ENCODE measurements at places on chromosomes 2 and 18.

- DNase-seq, result no peak
These were observed 162.8 kb downstream of the ZNF407 start for GRCh38 chr18:74760436-74760835.

GRCh38 chr18:14174706-14175085, 42.5 kb upstream of the ZNF519 start:
- DNase-seq, result no peak

- DNase-seq, result no peak
These were observed 901.7 kb upstream of the LRRTM1 start for GRCh38 chr2:81206216-81206615.

GRCh38 chr2:172578054-172578453, 22.2 kb downstream of the PDK1 start:
- DNase-seq, result no peak

DNA sequence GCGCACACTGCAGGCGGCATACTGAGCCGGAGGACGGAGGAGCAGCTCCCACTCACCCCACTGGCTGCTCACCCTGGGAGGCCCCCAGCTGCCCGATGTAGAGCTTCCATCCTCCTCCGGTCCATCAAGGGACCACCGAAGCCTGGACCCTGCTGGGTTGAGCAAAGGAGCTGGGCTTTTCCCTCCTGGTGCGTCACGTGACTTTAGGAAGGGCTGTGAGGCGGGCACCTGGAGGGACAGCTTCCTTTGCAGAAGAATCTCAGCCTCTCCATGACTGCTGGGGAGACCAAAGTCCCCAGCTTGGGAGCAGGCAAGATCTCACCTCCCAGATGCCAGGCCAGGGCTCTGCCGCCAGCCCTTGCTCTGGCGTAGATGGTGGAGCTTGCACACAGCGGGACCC, 102.7 kb downstream of the TWIST2 start:
- no peak for DNase-seq

- no peak for DNase-seq
These were observed 36.5 kb downstream of the ROCK2 start for GRCh38 chr2:11307764-11308415.

DNA sequence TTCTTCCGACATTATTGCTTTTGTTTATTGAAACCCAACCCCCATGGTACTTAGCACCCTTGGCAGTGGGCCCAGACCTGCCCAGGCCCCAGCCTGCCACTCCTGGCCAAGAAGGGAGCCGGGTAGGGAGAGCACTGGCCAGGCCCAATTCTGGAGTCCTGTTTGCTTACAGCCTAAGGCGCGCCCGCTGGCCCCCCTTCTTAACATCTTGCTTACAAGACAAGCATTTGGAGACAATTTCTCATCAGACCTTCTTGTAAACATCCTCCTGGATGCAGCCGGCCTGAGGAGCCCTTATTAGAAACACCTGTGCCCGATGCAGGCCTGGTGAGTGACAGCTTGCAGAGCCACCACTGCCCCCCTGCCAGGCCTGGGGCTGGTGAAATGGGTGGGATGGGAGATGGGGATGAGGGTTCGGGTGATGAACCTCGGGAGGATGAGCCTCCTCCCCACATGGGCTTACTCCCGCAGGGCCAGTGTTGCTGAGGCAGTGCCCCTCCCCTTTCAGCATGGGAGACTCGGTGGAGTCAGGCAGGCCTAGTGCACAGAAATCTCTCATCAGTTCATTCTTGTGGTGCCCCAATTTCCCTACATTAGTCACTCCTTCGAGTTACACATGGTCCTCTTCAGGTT, 217.5 kb downstream of the CYP26B1 start:
- no peak for DNase-seq

DNA sequence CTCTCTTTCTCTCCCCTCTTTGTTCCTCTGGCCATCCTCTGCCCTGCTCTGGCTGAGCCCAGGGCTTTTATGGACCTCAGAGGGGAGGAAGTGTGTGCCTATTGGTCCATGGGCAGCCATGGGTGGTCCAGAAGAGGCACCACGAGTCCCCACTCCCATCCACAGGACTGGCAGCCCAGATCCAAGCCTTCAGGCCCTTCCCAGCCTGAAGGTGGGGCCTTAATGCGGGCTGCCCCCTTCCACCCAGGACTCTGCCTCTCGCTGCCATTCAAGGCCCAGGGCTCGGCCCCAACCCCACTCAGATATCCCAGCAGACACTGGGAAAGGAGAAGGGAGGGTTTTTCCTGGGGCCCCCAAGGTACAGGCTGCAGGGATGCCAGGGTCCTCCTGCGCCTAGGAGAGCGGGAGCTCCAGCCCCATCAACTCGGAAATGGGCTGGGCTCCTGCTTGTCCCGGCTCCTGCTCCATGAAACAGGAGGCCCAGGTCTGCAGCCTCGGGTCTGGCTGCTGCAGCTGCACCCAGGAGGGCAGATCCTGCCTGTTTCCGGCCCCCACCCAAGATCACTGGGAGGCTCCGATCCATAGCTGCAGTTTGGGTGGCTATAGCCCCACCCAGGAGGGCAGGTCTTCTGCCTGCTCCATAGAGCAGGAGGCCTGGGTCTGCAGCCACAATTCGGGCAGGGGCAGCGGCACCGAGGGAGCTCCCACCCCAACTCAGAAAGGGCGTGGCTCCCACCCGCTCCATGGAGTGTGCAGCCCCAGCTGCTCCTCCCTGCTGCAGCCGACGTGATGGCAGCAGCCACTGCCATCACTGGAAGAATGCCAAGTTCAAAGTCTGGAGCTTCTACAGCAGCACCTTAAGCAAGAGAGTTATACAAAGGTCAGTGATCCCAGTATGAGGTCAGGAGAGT, 116.6 kb upstream of the RBBP8 start:
- DNase-seq, result no peak

- DNase-seq, result no peak
These were observed 240.8 kb upstream of the RGPD4 start for GRCh38 chr2:107585851-107586250.

DNA sequence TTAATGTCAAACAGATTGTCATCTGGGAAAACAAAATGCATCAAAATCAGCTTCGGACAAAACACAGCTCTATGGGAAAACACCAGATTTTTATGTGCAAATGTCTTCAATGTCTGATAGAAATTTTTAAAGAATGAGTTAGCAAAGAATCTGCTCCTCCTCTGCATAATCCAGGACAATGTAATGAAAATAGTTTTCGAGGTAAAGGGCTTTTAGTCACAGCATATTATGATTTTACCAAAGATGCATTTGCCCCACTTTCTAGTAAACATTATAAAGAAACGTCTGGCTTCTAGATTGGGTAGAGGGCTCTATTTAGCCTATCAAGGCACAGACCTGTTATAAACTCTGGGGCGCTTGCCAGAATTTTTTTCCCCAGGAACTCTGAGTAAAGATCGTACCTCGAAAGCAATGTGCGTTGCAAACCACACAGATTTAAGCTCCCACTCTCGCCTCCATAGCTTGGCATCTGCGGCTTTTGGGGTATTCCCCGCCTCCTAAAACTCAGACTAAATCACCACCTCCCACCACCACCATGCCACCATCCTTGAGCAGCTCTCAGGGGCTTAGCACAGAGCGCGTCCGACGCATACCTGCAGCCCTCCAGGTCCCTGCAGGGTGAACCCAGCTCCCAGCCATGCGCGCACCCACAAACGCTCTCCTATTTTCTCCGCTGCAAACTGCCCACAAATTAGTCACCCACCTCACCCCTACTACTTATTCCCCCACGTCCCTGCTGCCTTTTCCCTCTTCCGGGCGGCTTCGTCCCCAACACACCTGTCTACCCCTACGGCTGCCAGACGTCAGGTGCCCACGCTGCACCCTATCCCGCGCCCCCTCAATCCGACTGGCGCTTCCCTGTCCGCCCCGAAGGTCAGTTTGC, 829 bp downstream of the ACVR1C start:
- no peak for DNase-seq

- no peak for DNase-seq
These were observed 249.7 kb downstream of the IKZF2 start for GRCh38 chr2:212901604-212902275.

- no peak for DNase-seq
These were observed 108.7 kb downstream of the ZNF521 start for GRCh38 chr18:25243257-25243656.

DNA sequence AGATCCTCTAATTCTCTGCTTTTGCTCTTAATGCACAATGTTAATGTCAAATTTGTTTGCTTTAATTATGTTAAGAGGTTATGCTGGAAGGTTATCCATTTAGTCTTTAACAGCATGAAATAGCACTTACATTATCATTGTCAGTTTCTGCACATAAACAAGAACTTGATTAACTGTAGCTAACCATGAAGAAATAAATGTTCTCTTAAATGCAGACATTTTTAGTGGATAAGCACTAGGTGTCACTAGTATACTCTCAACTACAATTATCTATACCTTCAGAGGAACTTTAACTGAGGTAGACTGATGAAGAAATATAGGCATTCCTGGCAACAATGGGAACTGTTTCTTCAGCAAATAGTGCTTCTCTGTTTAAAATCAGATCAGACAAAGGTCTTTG, 178.8 kb upstream of the CHST9 start:
- DNase-seq, result no peak

- DNase-seq, result no peak
These were observed 138.3 kb upstream of the TTC39C start for GRCh38 chr18:23875966-23876895.

GRCh38 chr2:56337342-56337741, 153.6 kb downstream of the CCDC85A start:
- no peak for DNase-seq

DNA sequence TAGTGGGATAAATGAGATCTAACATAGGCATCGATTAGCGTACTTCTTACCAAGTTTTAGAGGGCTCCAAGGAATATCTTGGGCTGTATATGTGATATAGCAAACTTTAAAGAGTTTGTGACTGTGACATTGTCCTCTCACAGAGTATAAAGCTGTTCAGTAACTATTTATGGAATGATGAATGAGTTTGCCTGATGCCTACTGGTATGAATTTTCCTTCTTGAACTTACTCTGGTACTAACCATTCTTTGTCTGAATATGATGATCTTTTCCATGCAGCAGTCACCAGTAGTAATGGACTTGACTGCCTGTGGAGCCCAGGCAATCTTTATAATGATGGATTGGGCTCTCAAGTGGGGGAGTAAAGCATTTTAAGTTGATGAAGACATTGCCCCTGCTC, 120.5 kb downstream of the PARD3B start:
- no peak for DNase-seq

DNA sequence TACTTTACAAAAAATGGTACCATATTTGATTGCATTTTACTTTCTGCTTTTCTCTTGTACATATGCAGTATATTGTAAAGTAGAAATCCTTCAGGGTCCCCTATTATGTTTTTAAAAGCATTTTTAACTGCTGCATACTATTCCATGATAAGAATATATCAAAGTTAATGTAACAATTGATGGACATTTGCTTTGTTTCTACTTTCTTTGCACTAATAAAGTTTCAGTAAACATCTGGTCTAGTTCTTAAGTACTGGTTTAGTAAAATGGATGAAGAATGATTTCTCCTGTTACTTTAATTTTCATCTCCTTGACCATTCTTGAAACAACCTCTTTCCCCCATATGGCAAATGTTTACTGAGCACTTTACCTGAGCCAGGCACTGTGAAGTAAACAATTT, 1.7 kb downstream of the MRPS9 start:
- DNase-seq, result no peak

GRCh38 chr2:152453129-152453911, 118.3 kb downstream of the FMNL2 start:
- DNase-seq, result no peak
